ENCODE measurements at places on chromosomes 6 and 20. TPM values are rescaled to one million over a fixed set of nuclear protein-coding genes. Genes with fewer than 3 reads are reported as not detected.

RIMS4 gene
- not detected for total RNA-seq

OXT gene
- total RNA-seq, result not detected

FHL5 gene
- not detected for total RNA-seq

QRSL1 gene
- total RNA-seq, result 16.4 TPM

IRAK1BP1 gene
- 4.6 TPM for total RNA-seq

ZNF133 gene
- 25.3 TPM for total RNA-seq

HSD17B8 gene
- total RNA-seq, result 26.6 TPM

DNA sequence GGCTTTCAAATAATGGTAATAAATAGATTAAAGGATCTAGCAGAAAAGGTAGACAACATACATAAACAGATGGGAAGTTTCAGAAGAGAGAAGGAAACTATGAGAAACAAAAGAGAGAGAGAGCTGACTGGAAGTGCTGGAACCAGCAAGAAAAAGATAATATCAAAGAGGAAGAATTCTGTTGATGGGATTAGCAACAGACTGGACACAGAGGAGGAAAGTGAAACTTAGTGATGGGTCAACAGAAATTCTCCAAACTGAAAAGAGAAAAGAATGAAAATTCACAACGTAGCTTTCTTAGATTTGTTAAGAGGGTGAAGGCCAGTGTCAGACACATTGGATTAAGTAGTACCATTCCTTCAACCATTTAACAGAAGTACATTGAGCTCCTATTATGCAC is 48.3 kb upstream of the SIRPA start:
- no peak overlapping the region for H3K27ac ChIP-seq
- H3K4me3 ChIP-seq, result no peak overlapping the region
- no peaks in the 10 kb centered on the region for H3K36me3 ChIP-seq
- no peak for DNase-seq
- no peaks in the 10 kb centered on the region for H3K27me3 ChIP-seq
- no peaks in the 10 kb centered on the region for H3K4me1 ChIP-seq

- no peak overlapping the region for H3K4me3 ChIP-seq
- no peaks in the 10 kb centered on the region for H3K36me3 ChIP-seq
- DNase-seq, result no peak
- no peak overlapping the region for H3K27ac ChIP-seq
- H3K4me1 ChIP-seq, result no peaks in the 10 kb centered on the region
Measured at GRCh38 chr6:81485395-81485794, 267.1 kb downstream of the TENT5A start.

GRCh38 chr6:165655191-165655590 is 7.8 kb downstream of the PDE10A start:
- no peak overlapping the region for H3K4me3 ChIP-seq
- no peak for DNase-seq
- H3K27ac ChIP-seq, result no peak overlapping the region
- peaks cover 7% of the 10 kb centered on the region for H3K4me1 ChIP-seq
- H3K36me3 ChIP-seq, result no peaks in the 10 kb centered on the region

DNA sequence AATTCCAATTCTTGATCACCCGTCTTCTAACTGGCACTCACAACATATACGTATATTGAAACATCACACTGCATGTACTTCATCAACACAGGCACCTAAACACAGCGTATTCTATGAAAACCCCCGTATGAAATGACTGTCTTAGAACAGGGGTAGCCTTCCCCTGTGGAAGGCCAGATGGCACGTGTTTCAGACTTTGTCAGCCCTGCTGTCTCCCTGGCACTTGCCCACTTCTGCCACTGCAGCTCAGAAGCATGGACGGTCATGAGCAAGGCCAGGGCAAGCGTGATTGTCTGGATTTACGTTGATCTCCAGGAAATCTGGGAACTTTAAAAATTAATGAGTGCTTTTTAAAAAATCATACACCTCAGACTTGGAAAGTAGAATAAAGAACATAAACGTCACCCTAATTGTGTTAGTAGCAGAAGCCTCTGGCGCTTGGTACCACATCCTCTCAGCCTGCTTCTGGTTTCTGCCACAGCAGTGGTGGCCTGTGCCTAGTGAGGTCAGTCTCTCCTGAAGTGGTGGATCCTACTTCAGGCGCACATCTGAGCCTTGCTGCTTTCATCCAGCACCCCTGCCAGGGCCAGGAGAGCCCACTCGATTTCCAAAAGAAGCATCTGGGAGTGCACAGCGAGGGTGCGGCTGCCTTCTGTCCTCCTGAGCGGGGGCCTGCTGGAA is 18.3 kb downstream of the PDE10A start:
- no peak for DNase-seq
- no peak overlapping the region for H3K27ac ChIP-seq
- no peak overlapping the region for H3K4me3 ChIP-seq
- no peaks in the 10 kb centered on the region for H3K4me1 ChIP-seq
- no peaks in the 10 kb centered on the region for H3K36me3 ChIP-seq
- H3K27me3 ChIP-seq, result no peaks in the 10 kb centered on the region

- no peaks in the 10 kb centered on the region for H3K27me3 ChIP-seq
- peaks cover 9% of the 10 kb centered on the region for H3K4me1 ChIP-seq
- H3K36me3 ChIP-seq, result no peaks in the 10 kb centered on the region
- DNase-seq, result peak; percentile 18
Measured at GRCh38 chr6:138609801-138610430, 110.6 kb upstream of the NHSL1 start.

GRCh38 chr6:118893807-118894424 is at the start of gene ASF1A:
Gene ASF1A, plus strand, starts transcription at chr6:118894152. Its CDS starts 262 bp downstream, at chr6:118894414.
- H3K4me3 ChIP-seq, result peak within 1 kb of the TSS; percentile 95
- peaks cover 21% of the 10 kb centered on the region for H3K4me1 ChIP-seq
- peaks cover 15% of the 10 kb centered on the region for H3K36me3 ChIP-seq
- H3K27me3 ChIP-seq, result no peaks in the 10 kb centered on the region
- peak; percentile 99 for DNase-seq

- no peaks in the 10 kb centered on the region for H3K4me1 ChIP-seq
- H3K27me3 ChIP-seq, result no peaks in the 10 kb centered on the region
- no peak overlapping the region for H3K27ac ChIP-seq
Measured at GRCh38 chr20:52572687-52573086, 381.1 kb upstream of the ZFP64 start.

DNA sequence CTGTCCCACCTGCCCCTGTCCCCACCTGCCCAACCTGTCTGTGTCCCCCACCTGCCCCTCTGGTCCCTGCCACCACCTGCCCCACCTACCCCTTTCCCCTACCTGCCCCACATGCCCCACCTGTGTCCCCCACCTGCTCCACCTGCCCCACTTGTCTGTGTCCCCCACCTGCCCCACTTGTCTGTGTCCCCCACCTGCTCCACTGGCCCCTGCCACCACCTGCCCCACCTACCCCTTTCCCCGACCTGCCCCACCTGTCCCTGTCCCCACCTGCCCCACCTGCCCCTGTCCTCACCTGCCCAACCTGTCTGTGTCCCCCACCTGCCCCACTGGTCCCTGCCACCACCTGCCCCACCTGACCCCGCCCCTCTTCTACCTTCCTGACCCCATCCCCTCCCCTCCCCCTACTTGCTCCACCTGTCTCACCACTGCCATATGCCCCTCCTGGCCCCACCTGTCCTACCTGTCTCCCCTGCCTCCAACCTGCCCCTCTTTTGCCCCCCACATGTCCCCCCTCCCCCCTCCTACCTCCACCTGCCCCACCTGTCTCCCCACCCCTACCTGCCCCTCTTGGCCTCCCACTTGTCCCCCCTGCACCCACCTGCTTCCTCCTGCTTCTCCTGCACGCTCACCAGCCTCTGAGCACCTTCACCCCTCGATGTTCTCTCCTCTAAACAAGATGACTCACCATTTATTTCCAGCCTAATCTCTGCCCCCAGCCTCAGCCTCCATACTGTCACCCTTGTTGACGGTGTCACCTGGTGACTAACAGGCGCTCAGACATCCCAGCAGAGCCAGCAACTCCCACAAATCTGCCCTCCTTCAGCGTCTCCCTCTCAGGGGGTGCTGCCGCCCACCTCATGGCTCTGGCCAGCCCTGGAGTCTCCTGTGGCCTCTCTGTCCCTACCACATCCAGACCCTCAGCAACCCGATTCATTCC is 5.6 kb upstream of the MYT1 start:
- H3K27me3 ChIP-seq, result peaks cover 68% of the 10 kb centered on the region
- peaks cover 7% of the 10 kb centered on the region for H3K36me3 ChIP-seq

GRCh38 chr6:104526376-104526775 is 333.3 kb downstream of the HACE1 start:
- H3K4me1 ChIP-seq, result peaks cover 15% of the 10 kb centered on the region
- no peaks in the 10 kb centered on the region for H3K27me3 ChIP-seq
- no peak overlapping the region for H3K27ac ChIP-seq
- no peaks in the 10 kb centered on the region for H3K36me3 ChIP-seq

DNA sequence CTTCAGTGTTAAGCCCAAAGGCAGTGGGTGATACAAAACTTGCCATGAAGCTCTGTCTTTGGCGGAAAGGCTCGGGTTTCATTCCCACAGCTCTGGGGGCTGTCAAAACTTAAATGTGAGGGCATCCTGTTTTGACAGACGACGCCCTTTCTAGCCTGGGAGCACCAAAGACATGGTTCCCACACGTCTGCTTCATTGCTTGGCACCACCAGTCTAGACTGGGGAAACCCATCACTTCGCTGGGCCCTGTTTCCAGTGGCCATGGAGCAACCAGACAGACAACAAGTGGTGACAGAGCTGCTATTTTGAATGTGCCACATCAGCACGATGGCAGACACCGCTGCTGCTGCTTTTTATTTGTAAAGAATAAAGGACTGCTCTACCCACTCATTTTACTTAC is 127.5 kb downstream of the SASH1 start:
- H3K36me3 ChIP-seq, result peaks cover 29% of the 10 kb centered on the region
- DNase-seq, result no peak
- H3K4me1 ChIP-seq, result peaks cover 16% of the 10 kb centered on the region
- H3K27ac ChIP-seq, result no peak overlapping the region
- H3K4me3 ChIP-seq, result no peak overlapping the region

GRCh38 chr20:53055367-53056067 is 83.4 kb downstream of the TSHZ2 start:
- no peak for DNase-seq
- H3K4me3 ChIP-seq, result no peak overlapping the region
- no peaks in the 10 kb centered on the region for H3K36me3 ChIP-seq
- no peaks in the 10 kb centered on the region for H3K4me1 ChIP-seq
- H3K27me3 ChIP-seq, result no peaks in the 10 kb centered on the region

- DNase-seq, result no peak
- H3K4me3 ChIP-seq, result peak overlapping the region; percentile 88
- peaks cover 32% of the 10 kb centered on the region for H3K4me1 ChIP-seq
- peak overlapping the region; percentile 98 for H3K27ac ChIP-seq
- H3K27me3 ChIP-seq, result no peaks in the 10 kb centered on the region
Measured at GRCh38 chr6:35258858-35259193, 709 bp upstream of the ZNF76 start.

DNA sequence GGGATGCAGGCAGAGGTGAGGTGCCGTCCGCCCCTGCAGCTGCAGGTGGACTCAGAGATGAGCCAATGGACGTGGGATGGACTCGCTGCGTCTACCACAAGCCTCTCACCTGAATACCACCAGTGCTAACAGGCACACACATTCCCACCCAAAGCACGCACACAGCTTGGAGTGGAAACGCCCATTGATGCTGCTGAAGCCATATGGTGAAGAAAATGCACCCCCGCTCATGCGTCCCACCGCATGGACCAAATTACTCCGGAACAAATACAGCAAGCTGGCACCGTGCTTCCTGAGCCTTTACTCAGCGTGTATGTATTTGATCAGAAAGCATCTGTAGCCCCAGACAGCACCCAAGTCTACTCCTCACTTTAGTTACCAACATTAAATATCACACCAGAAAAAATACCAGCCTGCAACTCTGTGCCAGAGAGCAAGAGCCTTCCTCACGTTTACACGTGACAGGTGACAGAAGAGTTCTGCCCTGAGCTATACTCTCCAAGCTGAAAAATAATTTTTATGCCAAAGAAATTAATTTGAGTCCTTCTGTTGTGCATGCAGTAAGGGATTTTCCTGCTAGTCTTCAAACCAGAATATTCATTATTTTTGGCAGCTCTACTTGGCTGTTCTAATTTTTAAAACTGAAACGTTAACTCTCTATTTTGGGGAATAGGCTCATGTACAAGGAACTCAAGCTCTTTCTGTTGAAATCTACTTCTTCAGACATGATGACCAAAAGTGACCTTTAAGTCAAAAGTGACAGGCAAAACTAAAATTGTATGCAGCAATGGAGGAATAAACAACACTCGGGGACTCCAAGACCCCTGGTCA is 58.2 kb upstream of the SYNDIG1 start:
- no peak overlapping the region for H3K27ac ChIP-seq
- H3K36me3 ChIP-seq, result no peaks in the 10 kb centered on the region
- H3K4me3 ChIP-seq, result no peak overlapping the region
- no peaks in the 10 kb centered on the region for H3K4me1 ChIP-seq
- no peaks in the 10 kb centered on the region for H3K27me3 ChIP-seq
- DNase-seq, result no peak

DNA sequence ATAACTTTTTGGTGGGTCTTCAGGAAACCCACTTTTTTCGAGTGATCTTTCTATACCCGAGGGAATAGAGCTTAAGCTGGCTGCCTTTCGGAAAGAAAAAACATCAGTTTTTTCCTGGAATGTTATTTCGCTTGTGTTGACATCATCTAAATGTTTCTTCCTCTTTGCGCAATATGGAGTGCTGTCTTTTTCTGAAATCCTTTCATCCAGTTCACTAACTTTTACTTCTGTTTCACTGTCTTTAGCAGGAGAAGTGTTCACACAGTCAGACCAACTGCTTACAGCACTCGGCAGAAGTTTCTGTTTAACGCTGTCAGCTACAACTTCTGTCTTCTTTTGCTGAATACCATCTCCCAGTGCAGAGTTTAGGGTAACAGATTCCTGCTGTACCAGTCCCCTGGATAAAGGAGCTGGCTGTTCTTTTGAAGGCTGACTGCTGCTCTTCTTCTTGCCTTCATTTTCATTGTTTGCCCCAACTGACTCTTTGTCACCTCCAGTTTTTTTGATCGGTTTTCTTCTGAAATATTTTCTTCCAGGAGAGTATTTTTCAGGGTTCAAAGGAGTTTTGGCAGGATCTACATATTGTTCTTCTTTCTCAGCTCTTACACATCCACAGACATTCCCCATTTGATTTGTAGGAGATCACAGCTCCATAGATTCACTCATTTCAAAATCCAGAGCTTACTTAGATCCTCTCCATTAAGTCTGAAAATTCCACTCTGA is 50.0 kb upstream of the DST start:
- H3K4me1 ChIP-seq, result peaks cover 51% of the 10 kb centered on the region
- DNase-seq, result peak; percentile 59
- peaks cover 6% of the 10 kb centered on the region for H3K36me3 ChIP-seq
- peak overlapping the region; percentile 77 for H3K4me3 ChIP-seq
- peak overlapping the region; percentile 97 for H3K27ac ChIP-seq
- H3K27me3 ChIP-seq, result no peaks in the 10 kb centered on the region

- no peak overlapping the region for H3K27ac ChIP-seq
- H3K27me3 ChIP-seq, result peaks cover 90% of the 10 kb centered on the region
- H3K4me1 ChIP-seq, result no peaks in the 10 kb centered on the region
- no peak for DNase-seq
Measured at GRCh38 chr6:32685603-32686002, 19.1 kb upstream of the HLA-DQB1 start.

- H3K36me3 ChIP-seq, result no peaks in the 10 kb centered on the region
- H3K4me1 ChIP-seq, result no peaks in the 10 kb centered on the region
- H3K4me3 ChIP-seq, result no peak overlapping the region
- no peaks in the 10 kb centered on the region for H3K27me3 ChIP-seq
Measured at GRCh38 chr6:63839485-63839884, 203.9 kb downstream of the PHF3 start.

- no peak overlapping the region for H3K27ac ChIP-seq
- DNase-seq, result no peak
- no peaks in the 10 kb centered on the region for H3K4me1 ChIP-seq
- H3K36me3 ChIP-seq, result no peaks in the 10 kb centered on the region
- H3K4me3 ChIP-seq, result no peak overlapping the region
Measured at GRCh38 chr20:19625426-19625825, 132.6 kb upstream of the RIN2 start.

- peaks cover 14% of the 10 kb centered on the region for H3K4me1 ChIP-seq
- DNase-seq, result no peak
- no peaks in the 10 kb centered on the region for H3K27me3 ChIP-seq
- peaks cover 24% of the 10 kb centered on the region for H3K36me3 ChIP-seq
Measured at GRCh38 chr6:4907602-4908001, 96.2 kb downstream of the RPP40 start.
